ENCODE measurements at places on chromosomes 1 and 21. TPM values are rescaled to one million over a fixed set of nuclear protein-coding genes. Genes with fewer than 3 reads are reported as not detected.

Gene SLFNL1
- 0.29 TPM for total RNA-seq

DNA sequence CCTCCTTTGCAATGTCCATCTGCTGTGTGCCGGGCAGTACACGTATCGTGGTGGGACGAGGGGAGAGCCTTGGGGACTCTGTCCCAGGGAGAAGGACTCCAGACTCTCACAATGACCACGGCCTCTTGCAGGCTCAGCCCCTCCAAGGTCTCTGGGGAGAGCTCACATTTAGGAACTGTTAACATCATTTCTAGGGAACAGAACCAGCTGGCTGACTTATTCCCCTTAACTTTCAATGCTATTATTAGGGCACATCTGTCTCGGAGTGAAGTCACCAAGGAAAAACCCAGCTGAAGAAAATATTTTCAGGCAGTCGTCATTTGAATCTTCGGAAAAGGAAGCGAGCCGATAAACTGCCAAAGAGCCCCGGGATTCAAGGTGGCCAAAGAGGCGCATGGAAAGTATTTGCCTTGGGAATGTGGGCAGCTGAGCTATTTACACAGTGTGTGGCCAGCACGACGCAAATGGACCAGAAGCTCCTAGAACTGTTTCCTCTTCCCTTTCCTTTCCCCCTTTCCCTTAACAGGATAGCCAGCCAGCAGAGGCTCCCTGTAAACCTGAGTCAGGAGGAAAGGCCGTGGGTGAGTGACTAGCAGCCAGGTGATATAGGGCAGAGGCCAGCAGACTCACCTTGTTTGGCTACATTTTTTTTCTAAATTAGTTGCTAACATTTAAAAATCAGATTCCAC is 74.5 kb downstream of the ITPKB start:
- peak overlapping the region; percentile 1 for H3K4me3 ChIP-seq
- H3K4me1 ChIP-seq: peaks cover 95% of the 10 kb centered on the region
- peak; percentile 66 for DNase-seq
- H3K27ac ChIP-seq: no peak overlapping the region
- H3K27me3 ChIP-seq: no peaks in the 10 kb centered on the region
- no peaks in the 10 kb centered on the region for H3K36me3 ChIP-seq

DNA sequence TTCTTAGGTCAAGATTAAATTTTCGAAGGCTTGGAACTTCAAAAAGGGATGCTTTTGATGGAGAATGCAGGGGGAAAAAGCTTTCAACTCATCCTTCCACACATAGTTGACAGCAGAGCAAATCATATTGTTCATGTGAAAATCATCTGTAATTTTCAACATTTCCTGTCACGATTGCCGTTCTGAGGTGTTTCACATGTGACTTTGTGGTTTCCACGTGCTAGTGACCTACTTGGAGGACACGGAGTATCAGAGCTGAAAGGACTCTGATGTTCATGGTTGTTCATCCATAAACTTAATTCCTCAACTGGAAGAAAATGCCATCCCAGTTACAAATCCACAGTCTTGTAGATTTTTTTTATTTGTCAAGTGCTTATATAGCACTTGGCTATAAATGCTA is 79.1 kb downstream of the ZP4 start:
- H3K4me1 ChIP-seq: no peaks in the 10 kb centered on the region
- H3K36me3 ChIP-seq: no peaks in the 10 kb centered on the region
- H3K27me3 ChIP-seq: no peaks in the 10 kb centered on the region
- no peak overlapping the region for H3K27ac ChIP-seq

DNA sequence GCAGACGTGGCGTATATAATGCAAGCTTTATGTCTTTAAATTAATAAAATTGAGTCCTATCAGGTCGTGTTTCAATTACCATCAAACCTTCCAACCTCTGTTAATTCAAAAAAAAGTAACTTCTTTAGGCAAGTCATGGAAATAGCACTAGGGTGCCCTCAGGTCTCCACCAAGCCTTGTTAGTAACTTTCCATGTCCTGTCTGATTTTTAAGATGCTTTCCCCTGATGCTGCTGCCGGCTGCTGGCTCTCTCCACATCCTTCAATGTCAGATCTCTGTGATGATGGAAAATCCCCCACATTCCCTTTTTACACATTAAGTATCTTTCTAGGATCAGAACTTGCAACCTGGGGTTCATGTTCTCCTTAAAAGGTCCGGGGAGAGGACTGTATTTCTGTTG is 3.0 kb downstream of the ERG start:
- no peak for DNase-seq
- peak overlapping the region; percentile 54 for H3K4me3 ChIP-seq
- H3K36me3 ChIP-seq: no peaks in the 10 kb centered on the region
- H3K27ac ChIP-seq: peak overlapping the region; percentile 78

DNA sequence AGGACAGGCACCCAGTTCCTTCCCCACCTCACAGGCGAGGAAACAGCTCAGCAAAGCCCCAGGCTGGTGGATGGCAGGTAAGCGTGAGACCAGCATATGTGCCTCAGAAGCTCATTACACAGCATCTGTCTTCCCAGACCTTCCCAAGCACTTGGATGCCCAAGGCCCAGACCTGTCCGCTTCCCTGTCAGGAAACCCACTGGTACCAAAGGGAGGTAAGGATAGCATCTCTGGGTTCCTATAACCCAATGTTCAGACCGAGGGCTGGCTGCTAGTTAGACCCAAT is 3.3 kb downstream of the POFUT2 start:
- no peak overlapping the region for H3K27ac ChIP-seq
- DNase-seq: no peak
- H3K4me1 ChIP-seq: peaks cover 17% of the 10 kb centered on the region
- no peak overlapping the region for H3K4me3 ChIP-seq
- H3K36me3 ChIP-seq: peaks cover 51% of the 10 kb centered on the region
- no peaks in the 10 kb centered on the region for H3K27me3 ChIP-seq

Measured in gastrocnemius medialis (tissue), 4 donors.